ENCODE measurements at places on chromosomes 3 and 15. TPM values are rescaled to one million over a fixed set of nuclear protein-coding genes. Genes with fewer than 3 reads are reported as not detected.

CD80 gene
- not detected for total RNA-seq

ACTC1 gene
- not detected for total RNA-seq

NOX5 gene
- total RNA-seq = not detected

BFSP2 gene
- total RNA-seq = not detected

- no peak for DNase-seq
Observed at GRCh38 chr3:85846940-85847339, 888.2 kb downstream of the CADM2 start.

- no peak for DNase-seq
Observed at GRCh38 chr15:66912001-66912400, 153.4 kb upstream of the SMAD3 start.

DNA sequence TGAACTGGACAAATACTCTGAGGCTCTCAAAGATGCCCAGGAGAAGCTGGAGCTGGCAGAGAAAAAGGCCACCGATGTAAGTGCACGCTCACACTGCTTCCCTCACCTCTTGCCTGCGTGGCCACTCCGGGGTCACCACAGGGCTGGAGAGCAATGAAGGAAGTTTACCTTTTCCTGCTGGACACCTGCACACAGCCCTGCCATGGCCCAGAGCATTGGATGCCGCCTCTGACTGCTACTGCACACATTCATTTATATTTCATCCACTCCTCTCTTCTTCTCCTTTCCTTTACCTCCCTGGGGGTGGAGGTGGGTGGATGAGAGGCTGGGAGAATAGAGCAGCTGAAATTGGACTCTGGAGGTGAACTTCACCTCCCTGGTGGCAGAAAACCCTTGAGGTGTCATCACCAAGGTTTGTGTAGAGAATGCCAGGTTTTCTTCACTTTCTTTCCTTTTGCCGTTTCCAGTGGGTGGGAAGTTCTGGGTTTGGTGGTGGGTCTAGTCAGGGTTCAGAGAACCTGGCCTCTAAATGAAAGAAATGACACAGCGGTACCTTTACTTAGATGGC, 1.6 kb downstream of the TPM1 start:
- no peak for DNase-seq

DNA sequence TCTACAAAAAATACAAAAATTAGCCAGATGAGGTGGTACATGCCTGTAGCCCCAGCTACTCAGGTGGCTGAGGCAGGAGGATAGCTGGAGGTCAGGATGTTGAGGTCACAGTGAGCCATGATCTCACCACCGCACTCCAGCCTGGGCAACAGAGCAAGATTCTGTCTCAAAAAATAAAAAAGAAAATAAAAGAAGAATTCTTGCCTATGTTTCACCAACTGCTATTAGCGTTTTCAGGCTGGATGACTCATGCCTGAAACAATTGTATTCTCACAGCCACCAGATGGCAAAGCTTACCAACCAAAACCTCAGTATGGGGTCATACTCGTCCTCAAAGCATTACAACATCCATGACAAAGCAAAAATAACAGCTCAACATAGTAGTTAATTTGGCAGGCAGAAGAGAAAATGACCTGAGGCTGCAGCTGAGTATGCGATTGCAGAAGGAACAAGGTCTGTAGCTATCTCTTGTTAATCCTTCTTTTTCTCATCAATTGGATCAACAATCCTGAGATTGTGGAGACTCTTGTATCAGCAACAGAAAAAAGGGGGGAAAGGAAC, 52.2 kb downstream of the TP53BP1 start:
- peak; percentile 94 for DNase-seq

DNA sequence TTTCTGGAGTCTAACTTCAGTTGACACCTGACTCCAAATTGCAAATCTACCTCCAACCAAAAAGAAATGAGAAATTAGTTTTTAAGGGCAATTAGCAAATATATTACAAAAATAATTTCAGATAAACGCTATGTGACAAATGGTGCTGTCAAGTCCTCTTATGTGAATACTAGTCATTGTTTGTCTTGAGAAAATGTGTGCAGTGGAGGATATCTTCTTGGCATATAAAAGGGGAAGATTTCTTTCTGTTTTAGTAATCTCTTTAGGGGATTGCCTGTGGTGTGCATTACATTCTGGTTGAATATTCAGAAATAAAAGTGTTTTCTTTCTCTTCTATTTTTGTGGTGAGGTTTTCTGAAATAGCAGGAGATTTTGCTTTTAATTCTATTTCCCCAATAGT, 3.0 kb upstream of the GCSAM start:
- DNase-seq = no peak

DNA sequence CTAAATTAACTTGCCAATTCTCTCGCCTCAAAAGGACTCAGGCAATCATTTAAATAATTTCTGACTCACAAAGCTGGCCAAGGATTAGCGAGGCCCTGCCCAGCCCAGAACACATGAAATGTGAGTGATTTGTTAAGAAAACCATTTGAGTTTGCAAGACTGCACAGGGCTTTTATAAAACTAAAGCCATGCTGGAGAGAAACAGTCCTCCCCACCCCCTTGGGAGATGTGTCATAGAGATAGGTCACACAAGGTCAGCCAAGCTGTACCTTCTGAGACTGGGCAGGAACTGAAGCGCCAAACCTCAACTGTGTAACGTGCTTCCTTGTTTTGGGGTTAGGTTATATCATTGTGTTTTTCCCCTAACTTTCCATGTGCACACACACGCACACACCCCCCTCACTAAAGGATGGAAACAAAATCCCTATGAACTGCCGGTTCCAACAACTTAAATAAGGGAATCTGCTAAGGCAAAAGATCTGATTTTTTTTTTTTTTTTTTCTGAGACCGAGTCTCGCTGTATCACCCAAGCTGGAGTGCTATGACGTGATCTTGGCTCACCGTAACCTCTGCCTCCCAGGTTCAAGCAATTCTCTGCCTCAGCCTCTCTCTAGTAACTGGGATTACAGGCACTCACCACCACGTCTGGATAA, 8.1 kb downstream of the SPATA12 start:
- DNase-seq = no peak

DNA sequence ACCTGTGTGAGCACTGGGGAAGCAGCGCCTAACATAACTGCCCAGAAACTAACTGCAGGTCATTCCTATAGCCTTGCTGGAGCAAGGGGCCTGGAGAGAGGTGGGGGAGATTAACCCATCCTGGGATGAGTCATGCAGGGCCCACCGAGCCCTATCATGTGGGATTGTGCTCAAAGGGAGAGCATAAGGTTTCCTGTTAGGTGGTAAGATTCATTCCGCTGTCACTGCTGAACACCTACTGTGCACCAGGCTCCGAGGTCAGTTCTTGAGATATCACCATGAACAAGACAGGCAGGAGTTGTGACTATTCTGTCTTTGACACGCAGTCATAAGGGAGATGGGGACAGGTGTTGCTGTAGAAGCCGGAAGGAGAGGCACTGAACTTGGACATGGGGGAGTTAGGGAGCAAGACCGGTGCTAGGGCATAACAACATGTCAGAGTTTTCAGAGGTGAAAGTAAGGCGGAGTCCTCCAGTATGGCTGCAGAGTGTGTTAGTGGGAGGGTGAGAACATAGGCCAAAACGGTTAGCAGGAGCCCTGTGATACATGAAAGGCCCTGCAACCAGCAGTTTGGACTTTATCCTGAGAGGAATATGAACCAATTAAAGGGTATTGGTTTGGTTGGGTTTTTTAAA, 2.4 kb downstream of the SLC25A38 start:
- DNase-seq = no peak

- no peak for DNase-seq
Observed at GRCh38 chr3:172177803-172178316, 138.5 kb downstream of the FNDC3B start.

DNA sequence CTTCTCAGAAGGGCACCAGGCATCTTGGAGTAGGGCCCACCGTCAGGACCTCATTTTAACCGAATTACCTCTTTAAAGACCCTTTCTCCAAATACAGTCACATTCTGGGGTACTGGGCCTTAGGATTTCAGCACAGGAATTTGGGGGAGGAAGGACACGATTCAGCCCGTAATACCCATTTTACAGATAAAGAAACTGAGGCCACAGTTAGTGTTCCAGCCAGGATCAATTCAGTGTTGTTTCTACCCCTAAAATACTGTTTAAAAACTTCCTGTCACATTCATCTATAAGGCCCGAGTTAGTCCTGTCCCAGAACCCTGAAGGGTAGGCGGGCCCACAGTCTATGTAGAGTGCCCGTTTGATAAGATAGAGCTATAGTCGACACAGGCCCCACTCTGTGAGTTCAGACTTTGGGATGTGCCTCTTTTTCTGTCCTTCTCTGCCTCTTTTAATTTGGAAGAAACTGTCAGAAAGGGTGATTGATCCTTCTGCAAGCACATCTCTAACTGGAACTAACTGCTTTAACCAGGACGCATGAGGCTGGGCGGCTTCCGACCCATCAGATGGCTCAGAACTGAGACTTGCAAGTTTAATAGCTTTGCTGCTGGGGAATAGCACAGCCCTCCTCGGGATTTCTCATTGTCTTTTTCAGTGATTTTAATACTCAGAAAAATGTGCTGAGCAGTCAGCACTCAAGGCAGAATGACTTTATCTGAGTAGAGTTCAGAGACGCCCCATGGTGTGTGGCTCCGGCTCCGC, 19.5 kb downstream of the BFSP2 start:
- no peak for DNase-seq

GRCh38 chr3:89867286-89867685, 759.9 kb downstream of the EPHA3 start:
- no peak for DNase-seq

GRCh38 chr3:108437439-108437838, 73.0 kb downstream of the MYH15 start:
- no peak for DNase-seq

- DNase-seq = no peak
Observed at GRCh38 chr3:153171918-153172317, 9.9 kb downstream of the RAP2B start.

DNA sequence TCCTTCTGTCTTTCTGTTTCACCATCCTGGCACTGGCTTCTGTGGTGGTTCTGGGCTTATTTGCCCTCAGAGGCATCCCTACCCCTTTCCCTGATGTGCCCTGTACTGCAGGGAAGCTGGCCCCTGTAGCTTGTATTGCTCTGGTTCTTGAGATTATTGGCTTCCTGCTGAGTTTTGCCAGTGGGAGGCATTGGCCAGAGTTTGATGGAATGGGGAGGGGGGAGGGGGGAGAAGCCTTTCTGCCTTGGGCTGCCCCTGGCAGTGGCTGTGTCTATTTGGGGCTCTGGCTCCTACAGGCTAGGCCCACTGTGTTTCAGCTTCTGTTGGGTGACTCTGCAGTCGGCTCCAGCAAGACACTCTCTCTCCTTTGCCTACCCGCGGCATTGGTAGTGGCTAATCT, 41.6 kb upstream of the SEMA6D start:
- peak; percentile 62 for DNase-seq

- no peak for DNase-seq
Observed at GRCh38 chr3:37210230-37210629, 35.8 kb upstream of the LRRFIP2 start.

DNA sequence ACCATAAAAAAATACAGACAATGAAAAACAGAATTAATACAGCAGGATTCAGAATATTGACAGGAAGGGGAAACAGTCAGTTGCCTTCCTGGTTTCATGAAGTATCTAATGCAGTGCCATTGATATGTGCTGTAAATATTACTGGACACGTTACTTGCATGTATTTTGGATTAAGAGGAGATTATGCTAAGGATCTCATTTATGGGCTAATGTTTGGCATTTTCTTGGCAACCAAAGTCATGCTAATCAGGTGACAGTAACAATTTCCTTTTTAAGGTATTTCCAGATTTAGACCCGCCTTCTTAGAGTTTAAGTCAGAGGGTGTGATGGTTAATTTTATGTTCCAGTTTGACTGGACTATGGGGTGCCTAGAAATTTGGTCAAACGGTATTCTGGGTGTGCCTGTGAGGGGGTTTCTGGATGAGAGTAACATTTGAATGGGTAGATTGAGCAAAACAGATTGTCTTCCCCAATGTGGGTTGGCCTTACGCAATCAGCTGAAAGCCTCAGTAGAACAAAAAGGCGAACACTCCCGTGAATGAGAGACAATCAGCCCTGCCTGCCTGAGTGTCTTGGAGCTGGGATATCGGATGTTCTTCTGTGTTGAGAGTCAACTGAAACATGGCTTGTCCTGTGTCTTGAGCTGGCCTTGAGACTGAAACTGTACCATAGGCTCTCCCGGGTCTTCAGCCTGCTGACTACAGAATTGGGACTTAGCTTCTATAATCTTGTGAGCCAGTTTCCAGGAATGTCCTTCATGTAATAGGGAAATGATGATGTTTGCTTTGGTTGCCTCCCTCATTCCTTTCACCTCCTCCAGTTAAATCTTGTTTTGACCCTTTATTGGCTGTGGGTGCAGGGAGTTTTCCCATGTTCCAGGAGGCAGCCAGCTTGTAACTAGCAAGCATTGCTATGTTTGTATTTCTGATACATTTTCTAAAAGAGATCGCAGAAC, 10.5 kb downstream of the SQOR start:
- DNase-seq = no peak

DNA sequence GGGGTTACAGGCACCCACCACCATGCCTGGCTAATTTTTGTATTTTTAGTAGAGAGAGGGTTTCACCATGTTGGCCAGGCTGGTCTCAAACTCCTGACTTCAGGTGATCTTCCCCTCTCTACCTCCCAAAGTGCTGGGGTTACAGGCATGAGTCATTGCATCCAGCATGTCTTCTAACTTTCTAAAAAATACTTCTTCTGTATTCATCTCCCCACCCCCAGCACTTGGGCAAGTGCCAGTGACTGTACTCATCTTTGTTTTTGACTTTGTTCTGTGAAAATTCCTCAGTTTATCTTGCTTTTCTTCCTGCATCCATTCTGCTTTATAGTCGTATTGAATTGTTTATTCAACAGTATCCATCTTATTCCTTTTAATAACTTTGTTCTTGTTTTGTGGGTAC, 47.6 kb downstream of the ARIH1 start:
- peak; percentile 4 for DNase-seq

DNA sequence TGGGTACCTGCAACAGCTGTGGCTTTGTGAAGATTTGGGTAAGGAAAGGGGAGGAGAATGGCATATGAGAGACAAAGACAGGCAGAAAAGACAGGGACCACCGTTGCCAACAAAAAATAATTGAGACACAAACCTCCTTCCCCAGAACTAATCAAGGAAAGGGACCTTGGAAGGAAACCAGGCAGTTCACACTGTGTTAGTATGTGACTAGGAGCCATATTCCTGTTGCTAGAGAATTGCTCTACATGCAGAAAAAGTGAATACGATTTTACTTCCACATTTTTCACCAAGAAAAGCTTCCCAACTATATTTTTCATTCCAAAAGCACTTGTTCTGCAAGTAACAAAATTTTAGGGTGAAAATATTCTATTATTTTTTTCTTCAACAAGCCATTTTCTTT, 393.7 kb upstream of the ADAMTS9 start:
- DNase-seq = no peak

- no peak for DNase-seq
Observed at GRCh38 chr15:89495638-89496145, 691 bp downstream of the RHCG start.

DNA sequence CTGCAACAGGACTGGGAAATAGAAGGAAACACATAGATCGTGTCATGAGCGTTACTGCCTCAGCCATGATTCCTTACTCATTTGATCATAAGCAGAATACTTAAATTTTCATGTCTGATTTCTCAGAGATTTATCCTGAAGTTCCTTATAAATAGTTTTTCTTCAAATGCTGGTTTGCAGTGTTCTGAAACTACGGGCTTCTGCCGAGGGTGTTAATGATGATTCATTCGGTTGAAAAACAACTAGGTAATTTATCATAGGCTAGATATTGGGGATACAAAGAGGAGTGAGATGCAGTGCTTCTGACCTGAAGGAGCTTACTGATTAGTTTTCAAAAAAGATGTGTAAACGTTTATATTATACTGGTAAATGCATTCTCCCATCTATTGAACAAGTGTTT, 428.9 kb downstream of the NLGN1 start:
- no peak for DNase-seq

- DNase-seq = peak; percentile 74
Observed at GRCh38 chr15:47506329-47507100, 210.8 kb upstream of the SEMA6D start.

- peak; percentile 8 for DNase-seq
Observed at GRCh38 chr3:116083683-116084082, 361.6 kb downstream of the LSAMP start.

Measured in A673 (cell line).